Urothelium cell line (cell line): ENCODE measurements at places on chromosomes 3 and 15.

DNA sequence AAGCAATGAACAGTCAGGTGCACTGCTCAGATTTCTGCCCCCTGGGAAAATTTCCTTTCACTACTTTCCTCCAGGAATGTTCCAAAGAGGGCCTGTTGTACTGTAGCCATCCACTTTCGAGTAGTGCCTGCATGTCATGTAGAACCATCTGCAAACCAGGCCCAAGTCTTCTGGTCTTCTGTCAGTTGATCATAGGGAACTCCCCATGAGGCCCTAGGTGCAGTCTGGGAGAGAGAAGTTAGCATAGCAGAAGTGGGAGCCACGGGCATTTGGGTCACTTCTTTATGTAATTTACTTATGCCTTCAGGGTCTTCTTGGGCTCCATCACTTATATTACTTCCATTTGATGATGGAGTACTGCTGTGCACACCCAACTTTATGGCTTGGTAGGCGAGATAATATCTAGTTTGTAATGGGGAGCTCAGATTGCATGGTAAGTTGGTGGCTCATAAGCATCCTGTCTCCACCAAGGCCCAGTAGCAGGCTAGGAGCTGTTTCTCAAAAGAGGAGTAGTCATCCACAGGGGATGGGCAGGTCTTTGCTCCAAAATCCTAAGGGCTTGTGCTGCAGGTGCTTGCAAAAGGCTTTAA, 151.4 kb downstream of the NFKBIZ start:
- no peak for DNase-seq

GRCh38 chr15:89326316-89326715, 8.3 kb downstream of the POLG start:
- no peak for DNase-seq

DNA sequence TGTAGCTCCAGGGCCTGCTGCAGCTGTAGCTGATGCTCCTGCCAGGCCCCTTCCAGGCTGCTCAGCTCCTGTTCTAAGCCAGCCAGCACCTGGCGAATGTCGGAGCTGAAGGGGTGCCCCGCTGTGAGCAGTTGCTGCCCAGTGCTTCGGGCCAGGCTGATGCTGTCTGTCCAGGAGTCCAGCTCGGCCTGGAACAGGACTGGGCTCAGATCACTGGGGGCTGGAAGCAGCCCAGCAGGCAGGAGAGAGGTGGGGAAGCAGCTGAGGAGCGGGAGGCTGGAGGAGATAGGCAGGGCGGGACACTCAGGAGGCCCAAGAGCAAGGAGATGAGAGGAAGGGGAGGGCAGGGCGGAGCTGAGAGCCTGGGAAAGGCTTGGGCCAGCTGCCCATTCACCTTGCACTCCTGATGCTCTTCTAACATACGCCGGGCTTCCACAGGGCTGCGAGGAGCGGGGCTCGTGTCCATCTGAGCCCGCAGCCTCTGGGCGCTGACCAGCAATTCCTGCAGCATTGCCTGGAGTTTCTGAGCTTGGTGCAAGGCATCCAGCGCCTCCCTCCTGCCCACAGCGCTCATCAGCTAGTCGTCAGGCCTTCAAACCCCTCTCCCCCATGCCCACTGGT, 23.2 kb downstream of the PLA2G4B start:
- no peak for DNase-seq

DNA sequence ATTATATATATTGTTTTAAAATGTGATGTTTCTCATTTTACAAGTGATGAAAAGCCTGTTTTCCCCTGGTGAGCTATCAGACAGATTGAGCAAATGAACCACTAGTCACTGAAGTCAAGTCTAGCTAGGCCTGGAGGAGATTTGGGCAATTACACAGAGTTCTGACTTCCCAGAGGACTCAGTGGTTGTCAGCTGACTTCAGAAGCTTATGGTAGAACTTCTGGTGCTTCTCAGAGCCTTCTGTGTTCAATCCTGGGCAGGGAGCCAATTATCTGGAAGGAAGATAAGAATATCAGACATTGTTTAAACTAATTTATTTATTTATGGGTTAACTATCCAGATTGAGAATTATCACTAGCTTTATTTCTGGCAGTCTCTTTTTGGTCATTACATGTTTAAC, 37.7 kb upstream of the NAALADL2 start:
- DNase-seq = no peak

- no peak for DNase-seq
Measured at GRCh38 chr3:51887620-51888019, 12.2 kb upstream of the IQCF5 start.

DNA sequence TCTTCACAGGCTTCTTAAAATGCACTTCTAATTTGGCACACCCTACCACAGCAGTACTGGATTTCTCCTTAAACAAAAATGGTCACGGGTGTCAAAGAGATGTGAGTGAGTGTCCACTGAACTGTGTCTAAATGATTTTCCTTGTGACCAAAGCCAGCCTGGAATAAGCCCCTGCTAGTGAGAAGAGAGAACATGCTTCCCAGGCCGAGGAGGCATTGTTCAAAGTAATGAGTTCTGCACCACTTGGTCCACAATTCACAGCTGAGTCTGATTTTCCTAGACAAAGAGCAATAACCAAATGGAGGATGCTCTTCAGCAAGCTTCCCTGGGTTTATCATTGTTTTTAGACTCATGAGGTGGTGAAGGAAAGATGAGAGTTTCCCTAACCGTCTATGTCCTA, 3.8 kb downstream of the PLCH1 start:
- DNase-seq = no peak

DNA sequence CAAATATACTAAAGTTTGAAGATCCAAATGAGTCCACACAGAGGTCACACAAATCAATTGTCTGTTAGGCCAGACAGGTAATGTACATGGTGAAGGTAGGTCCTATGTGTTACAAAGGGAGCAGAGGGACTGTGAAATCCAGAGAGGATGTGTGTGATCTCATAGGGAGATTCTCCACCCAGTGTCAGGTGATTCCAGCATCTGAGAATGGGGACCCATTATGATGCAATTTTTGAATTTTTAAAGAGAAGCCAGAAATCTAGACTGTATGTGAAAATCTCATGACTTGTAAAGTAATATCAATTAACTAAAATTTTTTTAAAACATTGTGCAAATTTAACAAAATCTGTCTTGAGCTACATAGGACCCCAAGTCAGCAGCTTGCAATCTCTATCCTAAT, 58.3 kb upstream of the NEDD4 start:
- no peak for DNase-seq

DNA sequence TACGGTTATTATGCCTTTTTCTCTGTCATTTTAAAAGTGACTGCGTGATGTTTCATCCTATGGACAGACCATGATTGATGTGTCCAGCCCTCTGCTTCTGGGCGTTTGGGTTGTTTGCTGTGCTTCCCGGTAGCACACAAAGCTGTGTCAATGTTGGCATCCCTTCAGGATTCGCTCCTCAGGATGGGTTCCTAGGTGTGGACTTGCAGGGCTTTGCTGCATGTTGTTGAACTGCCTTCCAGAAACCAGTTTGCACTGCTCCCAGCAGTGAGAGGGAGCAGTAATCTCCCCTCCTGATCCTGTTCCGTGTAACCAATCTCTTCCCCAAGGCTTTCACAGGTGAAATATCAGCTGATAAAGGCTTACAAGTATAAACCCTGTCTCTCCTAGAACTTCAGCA, 787 bp downstream of the TRPM1 start:
- DNase-seq = no peak

DNA sequence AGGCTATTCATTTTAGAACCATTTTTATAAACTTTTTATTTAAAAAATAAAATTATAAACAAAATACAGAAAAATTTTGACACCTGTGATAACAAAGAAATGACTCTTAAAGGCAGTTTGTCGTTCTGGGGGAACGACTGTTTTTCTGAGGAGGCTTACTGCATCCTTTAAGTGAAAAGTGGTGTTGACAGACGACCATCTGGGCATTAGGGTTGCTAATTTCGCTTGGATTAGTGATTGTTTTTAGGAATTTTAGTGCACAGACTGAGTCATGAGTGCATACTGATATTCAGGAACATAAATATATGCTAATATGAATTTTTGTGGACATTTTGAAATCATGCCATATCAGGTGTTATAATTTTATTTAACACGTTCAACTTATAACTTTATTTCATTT, 28.5 kb downstream of the OSTN start:
- no peak for DNase-seq

GRCh38 chr3:66053550-66054094, 14.9 kb upstream of the MAGI1 start:
- DNase-seq = no peak

GRCh38 chr3:141366285-141367037, 1.8 kb upstream of the ZBTB38 start:
- DNase-seq = peak; percentile 68

GRCh38 chr15:65195548-65195923, 10.4 kb upstream of the CLPX start:
- DNase-seq = no peak

GRCh38 chr3:169146179-169146665, 517.3 kb downstream of the MECOM start:
- DNase-seq = peak; percentile 42

- no peak for DNase-seq
Measured at GRCh38 chr15:71607383-71607782, 203.0 kb upstream of the NR2E3 start.

DNA sequence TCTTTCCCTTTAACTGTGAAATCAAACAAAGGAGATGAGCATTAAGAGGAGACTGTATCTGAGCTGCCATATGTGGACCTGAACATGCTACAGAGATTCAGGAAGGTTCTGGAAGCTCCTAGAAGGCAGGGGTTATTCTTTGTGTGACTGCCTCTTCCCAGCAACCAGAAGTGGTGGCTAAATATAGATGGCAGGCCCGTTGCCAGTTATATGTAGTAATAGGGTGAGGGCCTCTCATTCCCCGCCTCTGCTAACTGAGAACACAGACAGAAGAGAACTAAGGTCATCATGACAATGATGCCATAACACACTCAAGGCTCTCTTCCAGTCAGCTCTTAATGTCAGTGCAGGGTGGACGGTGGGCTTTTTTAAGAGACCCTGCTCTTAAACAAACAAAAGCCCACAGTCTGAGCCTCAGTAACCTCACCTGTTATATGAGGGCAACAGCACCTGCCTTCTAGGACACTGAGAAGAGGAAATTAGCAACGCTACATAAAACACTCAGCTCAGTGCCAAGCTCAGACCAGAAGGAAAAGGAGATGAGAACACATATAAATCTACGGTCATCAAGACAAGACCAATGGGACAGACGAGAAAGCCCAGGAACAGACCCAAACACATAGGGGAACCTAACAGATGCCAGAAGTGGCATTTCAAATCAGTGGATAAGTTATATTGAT, 22.3 kb downstream of the CFAP92 start:
- DNase-seq = no peak

DNA sequence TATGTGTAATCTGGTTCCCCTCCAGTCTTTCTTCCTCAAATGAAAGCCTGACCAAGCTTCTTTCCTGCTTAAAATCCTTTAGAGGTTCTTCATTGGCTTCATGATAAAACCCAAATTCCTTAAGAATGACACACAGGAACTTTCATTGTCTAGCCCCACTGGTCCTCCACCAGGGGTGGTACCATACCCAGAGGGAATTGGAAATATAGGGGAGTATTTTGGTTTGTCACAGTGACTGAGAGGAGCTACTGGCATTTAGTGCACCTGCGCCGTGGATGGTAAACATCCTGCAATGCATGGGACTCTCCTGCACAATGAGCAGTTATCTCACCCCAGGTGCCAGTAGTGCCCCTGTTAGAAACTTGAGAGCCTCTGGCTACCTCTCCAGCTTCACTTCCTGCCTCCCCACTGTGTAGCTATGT, 10.8 kb downstream of the ZWILCH start:
- peak; percentile 35 for DNase-seq
